ENCODE measurements at places on chromosomes 2 and 18.
A peak's percentile ranks its signal among the peaks of the same experiment; 100 is the strongest.

DNA sequence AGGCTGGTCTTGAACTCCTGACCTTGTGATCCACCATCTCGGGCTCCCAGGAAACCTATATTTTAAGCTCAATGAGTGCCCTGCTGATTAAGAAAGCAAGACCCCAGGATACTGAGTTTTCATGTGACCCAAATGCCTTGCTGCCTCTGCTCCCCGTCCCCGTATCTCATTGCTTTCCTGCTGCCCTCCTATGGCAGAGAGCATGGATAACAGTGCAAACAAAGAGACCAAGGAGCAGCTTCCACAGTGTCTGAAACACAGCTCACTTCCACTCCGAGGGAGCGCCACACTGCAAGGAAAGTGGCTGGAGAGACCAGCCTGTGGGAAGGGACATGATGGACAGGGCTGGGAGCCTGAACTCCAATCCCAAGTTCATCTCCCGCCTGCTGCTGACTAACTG, 246.8 kb downstream of the TMEM182 start:
- DNase-seq, result no peak

DNA sequence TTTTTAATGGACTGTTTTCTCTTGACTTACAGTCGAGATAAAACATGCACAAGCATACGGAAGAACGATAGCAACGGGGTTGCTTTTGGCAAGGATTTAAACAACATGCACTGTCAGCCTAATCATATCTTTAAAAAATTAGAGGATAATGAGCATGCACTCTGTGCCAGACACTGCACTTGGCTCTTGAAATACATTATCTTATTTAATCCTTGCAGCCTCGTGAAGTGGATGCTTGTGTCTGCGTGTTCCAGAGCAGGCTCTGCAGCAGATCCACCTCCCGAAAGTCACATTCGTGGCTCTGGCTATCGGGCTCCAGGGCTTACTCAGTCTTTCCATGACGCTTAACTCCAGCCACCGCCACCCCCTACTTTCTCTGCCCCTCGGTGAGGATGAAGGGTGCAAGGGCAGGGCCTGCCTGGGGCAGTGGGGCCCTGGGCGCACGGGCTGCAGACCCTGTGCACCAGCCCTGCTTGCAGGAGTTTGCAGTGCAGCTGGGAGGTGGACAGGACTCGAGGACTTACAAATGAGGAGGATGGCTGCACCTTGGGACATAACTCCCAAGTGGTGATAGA, 61.7 kb downstream of the ACKR3 start:
- DNase-seq, result no peak

DNA sequence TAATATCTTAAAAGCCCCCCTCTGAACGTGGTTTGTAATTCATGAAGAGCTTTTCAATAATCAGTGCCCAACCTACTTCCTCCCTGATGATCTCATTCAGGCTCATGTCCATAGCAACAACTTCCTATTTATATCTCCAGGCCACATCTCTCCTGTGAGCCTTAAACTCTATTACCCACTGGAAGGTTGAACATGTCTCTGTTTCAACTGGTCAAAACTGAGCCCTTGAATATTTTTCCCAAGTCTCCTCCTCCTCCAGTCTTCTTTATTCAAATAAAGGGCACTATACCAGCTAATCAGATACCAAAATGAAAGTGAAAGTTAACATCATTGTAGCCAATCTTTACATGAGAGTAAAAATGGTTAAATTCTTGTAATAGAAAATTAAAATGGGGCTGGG, 63.7 kb upstream of the ITGA4 start:
- peak; percentile 39 for DNase-seq

GRCh38 chr18:55900380-55900779, 312.4 kb upstream of the TCF4 start:
- DNase-seq, result peak; percentile 18

GRCh38 chr18:79624356-79625170, 55.0 kb upstream of the CTDP1 start:
- no peak for DNase-seq

GRCh38 chr2:20141806-20142205, 83.1 kb downstream of the SDC1 start:
- DNase-seq, result no peak

GRCh38 chr2:109457794-109458193, 156.0 kb downstream of the SEPTIN10 start:
- DNase-seq, result no peak

- no peak for DNase-seq
Observed at GRCh38 chr2:151886241-151886640, 58.0 kb upstream of the ARL5A start.

DNA sequence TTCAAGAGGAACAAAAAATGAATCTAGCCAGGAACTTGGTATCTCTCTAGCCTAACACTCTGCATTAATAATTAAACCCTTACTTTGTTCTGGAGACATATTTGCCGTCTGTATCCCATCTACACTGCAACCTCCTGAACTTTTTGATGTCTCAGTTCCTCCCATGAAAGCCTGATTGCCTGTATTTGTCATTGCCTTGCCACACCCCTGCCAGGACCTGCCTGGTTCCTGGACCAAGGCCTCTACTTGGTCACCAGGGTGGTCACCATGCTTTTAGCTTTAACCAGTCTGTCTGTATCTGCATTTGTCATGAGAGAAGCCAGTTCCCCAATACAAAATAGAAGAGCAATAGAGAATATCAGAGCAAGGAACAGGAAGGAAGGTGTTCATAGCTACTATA, 58.8 kb upstream of the NOL4 start:
- no peak for DNase-seq

- DNase-seq, result no peak
Observed at GRCh38 chr2:229169751-229170150, 101.3 kb downstream of the PID1 start.

- no peak for DNase-seq
Observed at GRCh38 chr2:25036221-25036559, 5.7 kb upstream of the EFR3B start.

Measured in HS-5 (cell line).